ENCODE measurements at places on chromosomes 4 and X.

- DNase-seq = no peak
These were observed 20.9 kb upstream of the CD99L2 start for GRCh38 chrX:150919401-150919800.

- DNase-seq = no peak
These were observed 59.1 kb downstream of the SPATA18 start for GRCh38 chr4:52110171-52110570.

DNA sequence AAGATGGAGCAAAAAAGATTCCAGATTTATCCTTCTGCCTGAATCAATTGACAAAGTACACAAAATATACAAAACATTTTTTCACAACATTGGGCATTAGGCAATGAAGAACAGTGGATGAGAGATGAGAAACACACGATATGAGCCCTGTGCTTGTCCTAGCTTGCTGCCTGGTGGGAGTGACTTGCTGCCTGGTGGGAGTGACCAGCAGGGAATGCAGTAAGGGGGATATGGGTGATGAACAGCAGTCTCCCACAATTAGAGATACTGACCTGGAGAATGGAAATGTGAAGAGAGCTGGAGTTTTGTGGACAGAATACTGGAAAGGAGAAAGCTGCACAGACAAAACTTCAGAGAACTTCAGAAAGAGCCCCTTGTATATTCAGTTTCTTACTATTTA lies 629.4 kb upstream of the FRG1 start:
- no peak for DNase-seq

DNA sequence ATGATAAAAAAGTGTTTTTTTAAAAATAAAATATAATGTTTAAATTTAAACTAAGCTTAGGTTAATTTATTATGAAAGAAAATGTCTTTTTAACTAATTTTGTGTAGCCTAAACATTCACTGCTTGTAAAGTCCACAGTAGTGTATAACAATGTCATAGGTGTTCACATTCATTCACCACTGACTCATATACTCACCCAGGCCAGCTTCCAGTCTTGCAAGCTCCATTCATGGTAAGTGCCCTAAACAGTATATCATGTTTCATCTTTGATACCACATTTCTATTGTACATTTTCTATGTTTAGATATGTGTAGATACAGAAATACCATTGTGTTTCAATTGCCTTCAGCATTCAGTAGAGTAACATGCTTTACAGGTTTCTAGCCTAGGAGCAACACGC lies 530.3 kb downstream of the EPHA5 start:
- DNase-seq = no peak

DNA sequence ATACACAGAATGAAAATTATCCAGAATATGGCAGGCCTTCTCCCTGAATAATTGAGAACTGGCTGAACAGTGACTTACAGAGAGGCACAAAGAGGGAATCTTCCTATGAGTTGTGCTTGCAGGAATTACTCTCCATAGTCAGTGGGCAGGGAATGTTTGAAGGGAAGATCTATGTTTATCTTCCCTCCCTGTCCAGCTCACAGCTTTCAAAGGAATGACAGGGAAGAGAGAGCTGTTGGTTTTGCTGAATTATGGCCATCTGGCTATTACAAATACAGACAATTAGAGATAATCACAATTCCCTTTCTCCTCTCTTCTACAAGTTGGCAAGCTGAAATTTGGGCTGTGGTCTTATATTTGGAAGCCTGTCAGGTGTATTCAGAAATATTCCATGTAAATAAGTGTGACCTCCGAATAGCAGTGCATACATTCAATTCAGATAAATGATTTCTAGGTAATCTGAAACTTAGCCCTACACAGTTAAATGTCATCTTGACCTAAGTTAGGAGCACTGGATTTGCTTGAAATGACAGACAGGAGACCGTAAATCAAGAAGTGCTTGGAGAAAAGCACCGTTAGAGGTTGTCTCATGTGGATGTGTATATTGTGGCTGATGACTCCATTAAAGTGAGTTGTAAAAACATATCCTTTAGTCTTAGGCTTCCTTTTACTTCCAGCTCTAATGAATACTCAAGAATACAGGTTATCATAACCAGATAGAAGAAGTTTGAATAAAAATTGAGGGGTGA lies 136.8 kb downstream of the C4orf33 start:
- DNase-seq = no peak

DNA sequence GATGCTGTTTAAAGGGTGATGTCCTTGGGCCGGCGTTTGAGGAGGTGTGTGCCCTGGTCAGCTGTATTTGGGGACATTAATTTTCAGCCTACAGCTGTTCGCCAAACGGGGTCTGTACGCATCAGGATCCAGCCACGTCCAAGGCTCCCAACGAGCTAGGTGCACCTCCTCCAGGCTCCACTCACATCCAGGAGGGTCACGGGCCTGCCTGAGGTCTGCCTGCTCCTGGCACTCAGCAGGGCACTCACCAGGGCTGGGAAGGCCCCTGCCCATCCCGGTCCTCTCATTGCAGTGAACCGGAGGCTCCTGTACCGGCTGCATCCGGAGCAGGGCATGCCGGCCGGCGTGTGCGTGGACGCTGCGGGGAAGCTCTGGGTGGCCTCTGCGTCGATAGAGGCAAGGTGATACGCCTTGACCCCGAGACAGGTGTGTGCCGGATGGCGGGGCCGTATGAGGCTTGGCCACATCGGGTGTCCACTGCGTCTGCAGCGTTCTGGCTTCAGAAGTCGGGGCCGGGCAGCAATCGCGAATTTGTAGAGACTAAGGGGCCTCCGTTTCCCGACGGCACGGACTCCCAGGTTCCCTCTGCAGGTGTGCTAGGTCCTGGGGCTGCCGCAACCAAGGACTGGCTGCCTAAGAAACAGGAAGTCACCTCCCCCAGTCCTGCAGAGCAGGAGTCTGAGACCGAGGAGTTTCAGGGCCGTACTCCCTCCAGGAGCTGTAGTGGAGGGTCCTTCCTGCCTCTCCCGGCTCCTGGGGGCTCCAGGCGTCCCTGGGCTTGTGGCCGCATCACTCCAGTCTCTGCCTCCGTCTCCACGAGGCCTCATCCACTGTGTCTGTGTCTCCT lies 27.5 kb upstream of the PLCXD1 start:
- DNase-seq = no peak

DNA sequence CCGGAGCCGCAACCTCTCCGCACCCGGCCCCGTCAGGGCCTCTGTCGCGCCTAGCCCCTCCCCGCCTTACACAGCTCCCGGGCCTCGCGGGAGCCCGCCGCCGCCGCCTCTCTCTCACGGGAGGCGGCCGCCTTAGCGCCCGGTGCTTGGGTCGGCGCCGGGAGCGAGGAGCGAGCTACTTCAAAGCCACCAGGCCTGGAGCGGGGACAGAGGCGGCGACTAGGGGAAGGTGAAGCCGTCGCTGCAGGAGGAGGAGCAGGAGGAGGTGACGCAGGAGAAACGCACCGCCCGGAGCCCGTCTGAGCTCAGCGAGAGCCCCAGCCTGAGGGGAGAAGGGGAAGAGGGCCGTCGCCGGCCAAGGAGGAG lies 250 bp downstream of the USP9X start:
- DNase-seq = peak; percentile 68

GRCh38 chr4:13584481-13584880 lies 40.2 kb upstream of the NKX3-2 start:
- no peak for DNase-seq

DNA sequence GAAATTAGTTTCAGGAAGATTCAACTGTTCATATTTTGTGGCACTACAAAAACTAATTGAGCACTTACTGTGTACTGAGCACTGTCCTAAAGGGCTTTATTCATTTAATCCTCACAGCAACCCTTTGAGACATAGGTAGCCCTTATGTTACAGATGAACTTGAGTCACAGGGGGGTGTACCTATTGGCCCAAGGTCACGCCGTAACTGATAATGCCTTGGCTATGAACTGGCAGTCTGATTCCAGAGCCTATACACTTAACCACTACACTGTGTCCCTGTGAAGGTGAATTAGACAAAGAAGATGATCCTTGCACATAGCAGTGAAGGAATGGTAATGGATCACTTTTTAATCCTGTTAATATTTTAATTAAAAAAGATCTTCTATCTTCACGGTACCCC lies 12.0 kb downstream of the TMEM165 start:
- no peak for DNase-seq

DNA sequence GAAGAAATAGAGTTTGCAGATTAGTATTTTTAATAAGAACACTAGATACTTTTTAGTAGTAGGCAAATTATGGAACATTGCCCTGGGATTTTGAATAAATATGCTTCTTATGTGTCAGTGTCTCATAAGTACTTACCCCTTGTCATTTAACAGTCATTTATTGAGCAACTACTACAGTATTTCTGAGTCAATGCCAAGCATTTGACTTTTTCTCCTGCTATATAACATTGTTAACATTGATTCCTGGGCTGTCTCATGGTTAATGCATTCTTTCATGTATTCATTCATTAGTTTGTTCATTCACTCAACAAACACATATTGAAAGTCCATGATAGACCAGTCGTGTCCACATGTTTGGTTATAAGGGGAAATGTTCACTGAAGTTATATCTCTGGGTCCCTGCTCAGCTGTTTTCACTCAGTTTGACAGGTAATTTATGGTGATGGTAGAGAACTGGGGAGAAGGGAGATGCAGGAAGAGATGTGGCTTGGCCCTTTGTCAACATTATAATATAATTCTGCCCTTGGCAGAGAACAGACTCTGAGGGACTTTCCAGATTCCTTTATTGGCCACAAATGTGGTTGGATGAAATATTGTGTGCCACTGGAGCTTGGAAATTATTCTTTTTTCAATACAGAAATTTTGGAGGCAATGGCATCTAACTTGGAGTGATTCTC lies 49.8 kb downstream of the OSTC start:
- DNase-seq = no peak

- DNase-seq = no peak
These were observed 663.6 kb downstream of the STIM2 start for GRCh38 chr4:27524224-27524623.

DNA sequence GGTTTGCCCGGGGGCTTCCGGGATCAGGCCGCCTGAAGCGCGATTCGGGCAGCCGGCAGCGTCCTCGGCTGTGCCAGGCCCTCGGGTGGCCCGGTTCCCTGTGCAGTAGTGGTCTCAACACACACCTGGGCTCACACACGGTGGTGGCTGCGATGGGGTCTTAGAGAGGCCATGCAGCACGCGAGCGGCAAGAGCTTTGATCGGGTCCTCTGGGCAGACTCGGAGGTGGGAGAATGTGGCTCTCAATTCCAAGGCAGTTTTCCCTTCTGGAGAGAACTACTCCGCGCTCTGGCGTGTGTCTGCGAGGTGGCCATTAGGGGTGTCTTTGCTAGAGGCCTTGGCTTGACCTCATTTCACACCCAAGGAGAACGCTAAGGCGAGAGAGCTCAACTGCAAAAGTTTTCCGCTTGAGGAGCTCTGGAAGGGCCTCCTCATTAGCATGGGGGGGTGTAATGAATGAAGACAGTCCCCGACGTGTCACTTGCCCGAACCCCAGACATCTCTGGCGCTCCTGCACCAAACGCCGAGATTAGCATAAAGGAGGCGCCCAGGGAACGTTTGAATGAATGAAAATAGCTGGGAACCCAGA lies 771 bp upstream of the RBPJ start:
- DNase-seq = peak; percentile 57

DNA sequence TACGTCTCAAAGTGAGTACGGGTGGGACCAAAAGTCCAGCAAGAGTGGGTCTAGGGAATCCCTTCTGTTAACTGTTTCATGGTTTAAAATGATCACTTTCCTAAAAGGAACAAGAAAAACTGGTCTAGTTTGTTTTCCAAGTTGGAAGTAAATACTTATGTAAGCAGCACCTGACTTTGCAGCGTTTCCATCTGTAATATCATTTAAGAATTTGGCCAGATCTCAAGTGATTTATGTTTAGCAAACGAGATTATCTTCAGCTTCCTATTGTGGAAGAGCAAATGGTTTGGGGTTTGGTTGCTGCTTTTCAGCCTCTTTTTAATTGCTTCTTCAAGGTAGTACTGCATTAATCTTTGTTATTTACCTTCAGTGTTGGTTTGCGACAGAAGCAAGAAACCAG lies 50.4 kb downstream of the FHIP1A start:
- no peak for DNase-seq

GRCh38 chr4:16224264-16225166 lies 1.8 kb downstream of the TAPT1 start:
- DNase-seq = no peak

DNA sequence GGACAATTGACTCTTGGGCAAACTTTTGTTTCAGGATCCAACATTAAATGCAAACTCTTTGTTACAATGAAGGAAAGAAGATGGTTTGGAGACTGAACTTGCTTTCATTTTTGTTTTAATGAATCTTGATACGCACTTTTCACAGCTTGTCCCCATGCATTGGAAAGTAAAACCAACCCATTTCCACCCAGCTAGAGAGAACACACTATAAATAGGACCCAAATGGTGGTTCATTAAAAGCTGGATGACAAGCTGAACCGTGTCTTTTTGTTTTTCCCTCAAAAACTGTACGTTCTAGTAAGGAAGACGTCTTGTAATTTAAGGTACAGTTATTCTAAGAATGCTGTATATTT lies 95.3 kb upstream of the EGFL6 start:
- no peak for DNase-seq

- DNase-seq = no peak
These were observed 13.3 kb upstream of the ZNF827 start for GRCh38 chr4:145951931-145952330.

DNA sequence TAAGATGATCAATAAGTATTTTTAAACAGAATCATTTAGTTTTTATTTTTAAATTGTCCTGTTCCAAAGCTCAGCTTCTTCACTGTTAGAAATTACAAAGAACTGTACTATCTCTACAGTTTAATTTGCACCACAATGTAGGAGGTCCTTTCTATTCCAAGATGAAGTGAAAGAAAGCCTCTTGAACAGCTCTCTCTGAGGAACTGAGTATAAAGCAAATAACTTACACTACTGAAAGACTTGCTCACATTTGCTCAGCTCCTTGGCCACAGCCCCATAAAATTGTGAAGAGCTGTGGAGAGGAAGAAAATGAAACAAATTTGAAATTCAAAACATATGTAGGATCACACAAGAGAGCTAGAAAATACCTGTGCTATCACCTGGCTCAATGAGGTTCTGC lies 68.6 kb downstream of the ENPEP start:
- no peak for DNase-seq

GRCh38 chrX:68498044-68498507 lies 775 bp upstream of the YIPF6 start:
- DNase-seq = no peak

GRCh38 chr4:8319061-8319460 lies 49.5 kb downstream of the HTRA3 start:
- DNase-seq = no peak

DNA sequence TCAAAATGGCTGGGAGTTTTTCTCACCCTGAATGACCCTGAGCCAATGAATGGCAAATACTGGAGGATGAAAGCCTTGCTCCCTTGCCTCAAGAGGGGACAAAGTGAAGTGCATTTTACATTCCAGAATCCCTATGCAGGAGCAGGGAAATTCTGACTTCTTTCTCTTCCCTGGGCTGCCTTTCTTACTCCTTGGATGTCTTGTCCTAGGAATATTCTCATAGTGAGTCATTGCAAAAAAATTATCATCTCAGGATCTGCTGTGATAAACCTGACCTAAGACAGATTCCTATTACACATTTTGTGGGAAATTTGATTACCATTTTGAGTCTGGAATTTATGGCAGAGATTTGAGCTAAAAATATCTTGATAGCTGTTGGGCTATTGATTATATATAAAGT lies 199.9 kb downstream of the TMA16 start:
- no peak for DNase-seq
